ENCODE measurements at places on chromosomes 7 and 10.

- no peak for DNase-seq
Observed at GRCh38 chr7:94012746-94013145, 8.6 kb upstream of the BET1 start.

GRCh38 chr10:86786368-86786767, 29.9 kb downstream of the BMPR1A start:
- no peak for DNase-seq

GRCh38 chr10:62096256-62096933, 172.2 kb downstream of the RTKN2 start:
- DNase-seq = no peak

GRCh38 chr10:86757113-86757972, 924 bp downstream of the BMPR1A start:
- no peak for DNase-seq

DNA sequence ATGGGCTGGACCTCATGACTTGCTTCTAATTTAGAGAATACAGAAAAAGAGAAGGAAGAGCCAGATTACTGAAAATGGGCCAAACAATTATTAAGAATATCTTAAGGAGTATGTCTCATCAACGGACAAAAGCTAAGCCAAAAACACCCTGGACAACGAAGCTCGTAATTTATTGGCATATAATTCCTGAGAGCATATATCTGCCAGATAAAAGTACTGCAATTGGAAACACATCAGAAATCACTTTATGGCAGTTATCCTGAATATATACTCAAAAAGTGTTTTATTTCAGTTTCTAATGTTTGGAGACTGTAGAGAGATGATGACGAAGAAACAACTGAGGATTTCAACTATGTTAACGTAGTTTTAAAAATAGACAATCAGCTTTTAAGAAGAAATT, 211.8 kb downstream of the CSTF2T start:
- DNase-seq = no peak

- DNase-seq = no peak
Observed at GRCh38 chr7:111212857-111213523, 122.1 kb downstream of the LRRN3 start.

DNA sequence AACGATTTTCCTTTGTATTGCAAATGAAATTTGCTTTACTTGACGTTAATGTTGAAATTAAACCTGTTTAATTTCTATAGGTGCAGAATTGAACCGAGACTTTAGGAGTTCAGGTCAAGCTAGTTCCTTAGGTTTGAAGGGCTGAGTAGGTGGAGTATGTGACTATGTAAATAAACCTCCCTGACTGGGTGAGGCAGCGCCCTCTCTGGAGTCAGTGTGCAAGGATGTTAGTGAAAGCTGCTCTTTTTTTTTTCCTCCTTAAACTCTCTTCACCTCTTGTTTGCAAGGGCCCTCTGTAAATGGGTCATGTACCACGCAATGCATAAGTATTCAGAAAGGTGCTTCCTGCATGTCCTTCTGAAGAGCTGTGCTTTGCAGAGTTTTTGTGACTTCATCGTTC, 33.8 kb downstream of the GALNT17 start:
- no peak for DNase-seq

DNA sequence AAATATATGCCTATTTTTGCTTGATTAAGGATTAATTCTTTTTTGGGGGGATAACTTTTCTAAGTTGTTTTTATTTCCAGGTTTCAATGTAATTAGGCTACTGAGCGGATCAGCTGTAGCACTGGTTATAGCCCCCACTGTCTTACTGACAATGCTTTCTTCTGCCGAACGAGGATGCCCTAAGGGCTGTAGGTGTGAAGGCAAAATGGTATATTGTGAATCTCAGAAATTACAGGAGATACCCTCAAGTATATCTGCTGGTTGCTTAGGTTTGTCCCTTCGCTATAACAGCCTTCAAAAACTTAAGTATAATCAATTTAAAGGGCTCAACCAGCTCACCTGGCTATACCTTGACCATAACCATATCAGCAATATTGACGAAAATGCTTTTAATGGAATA, 1.0 kb downstream of the LRRTM3 start:
- DNase-seq = no peak

DNA sequence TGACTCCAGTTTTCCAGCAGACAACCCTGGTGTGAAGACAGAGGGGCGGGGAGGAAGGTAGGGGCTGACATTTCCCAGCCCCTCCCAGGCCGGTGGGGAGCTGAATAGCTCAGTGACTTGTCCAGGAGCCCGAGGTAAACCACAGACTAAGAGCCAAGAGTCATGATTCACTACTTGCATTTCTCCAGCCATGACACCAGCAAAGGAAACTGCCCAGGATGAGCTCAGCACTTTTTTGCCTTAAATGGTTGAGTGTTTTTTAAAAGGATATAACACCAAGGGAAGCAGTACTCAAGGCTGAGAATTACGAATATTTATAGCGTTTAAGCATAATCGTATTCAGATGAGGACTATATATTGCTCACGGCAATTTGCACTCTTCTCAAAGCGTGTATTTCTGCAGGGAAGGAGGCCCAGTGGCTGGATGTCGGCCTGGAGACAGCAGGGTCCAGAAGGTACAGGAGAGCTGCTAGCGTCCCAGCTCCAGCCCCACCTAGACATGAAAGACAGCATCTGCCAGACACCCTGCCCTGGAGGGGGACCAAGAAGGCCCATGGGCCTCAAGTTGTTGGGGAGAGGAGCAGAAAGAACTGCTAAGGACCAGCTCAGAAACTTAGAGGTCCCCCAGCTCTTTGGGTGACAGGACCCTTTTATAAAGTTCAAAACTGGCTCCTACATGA, 141.4 kb downstream of the GRID1 start:
- no peak for DNase-seq

- DNase-seq = no peak
Observed at GRCh38 chr10:118041316-118041715, 5.4 kb downstream of the RAB11FIP2 start.

DNA sequence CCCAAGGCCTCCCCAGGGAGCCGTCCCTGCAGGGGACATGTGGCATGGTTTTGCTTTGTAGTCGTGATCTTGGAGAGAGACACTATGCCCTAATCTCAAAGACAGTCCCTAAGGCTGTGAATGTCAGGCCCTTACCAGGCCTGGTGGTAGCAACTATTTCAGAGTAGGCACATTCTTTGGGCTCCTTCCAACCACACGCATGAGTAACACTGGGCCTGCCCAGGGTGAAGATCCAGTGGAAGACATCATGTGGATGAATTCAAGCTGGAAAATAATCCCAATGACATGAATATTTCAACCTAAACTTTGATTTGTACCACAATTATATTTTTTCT, 39.5 kb upstream of the INSIG1 start:
- DNase-seq = no peak

GRCh38 chr10:43461950-43462349, 25.0 kb downstream of the ZNF487 start:
- no peak for DNase-seq

DNA sequence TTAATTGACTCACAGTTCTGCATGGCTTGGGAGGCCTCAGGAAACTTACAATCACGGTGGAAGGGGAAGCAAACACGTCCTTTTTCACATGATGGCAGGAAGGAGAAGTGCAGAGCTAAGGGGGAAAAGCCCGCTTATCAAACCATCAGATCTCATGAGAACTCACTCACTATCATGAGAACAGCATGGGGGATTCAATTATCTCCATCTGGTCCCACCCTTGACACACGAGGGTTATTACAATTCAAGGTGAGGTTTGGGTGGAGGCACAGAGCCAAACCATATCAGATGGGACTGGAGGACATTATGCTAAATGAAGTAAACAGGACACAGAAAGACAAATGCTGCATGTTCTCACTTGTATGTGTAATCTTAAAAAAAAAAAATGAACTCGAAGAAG, 141.4 kb upstream of the HABP2 start:
- DNase-seq = no peak

DNA sequence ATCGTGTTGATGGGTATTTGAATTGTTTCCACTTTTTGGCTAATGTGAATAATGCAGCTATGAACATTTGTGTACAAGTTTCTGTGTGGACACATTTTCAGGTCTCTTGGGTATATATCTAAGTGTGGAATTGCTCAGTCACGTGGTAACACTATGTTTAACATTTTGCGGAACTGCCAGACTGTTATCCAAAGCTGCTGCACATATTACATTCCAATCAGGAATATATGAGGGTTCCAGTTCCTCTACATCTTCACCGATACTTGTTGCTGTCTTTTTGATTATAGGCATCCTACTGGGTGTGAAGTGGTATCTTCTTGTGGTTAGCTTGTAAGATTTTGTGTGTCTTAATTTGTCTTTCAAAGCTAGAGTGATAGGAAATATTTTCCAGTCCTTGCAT, 6.8 kb downstream of the PTPN12 start:
- no peak for DNase-seq

DNA sequence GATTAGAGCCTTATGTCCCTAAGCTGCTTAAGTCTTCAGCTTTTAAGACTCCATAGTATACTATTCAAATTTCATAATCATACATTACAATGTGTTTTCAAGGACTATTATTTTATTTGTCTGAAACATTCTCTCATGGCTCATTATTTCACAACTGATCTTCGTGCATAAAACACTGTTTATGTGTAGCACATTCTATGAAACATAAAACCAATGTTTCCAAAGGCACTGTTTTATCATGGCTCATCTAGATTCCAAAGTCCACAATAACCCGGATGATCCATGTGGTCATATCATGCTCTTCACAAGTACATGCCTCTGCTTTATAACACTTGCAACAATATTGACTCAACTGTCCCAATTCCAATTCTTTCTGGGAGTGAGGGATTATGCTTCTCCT, 806.1 kb downstream of the TNS3 start:
- no peak for DNase-seq

GRCh38 chr7:34776748-34777358, 118.8 kb downstream of the NPSR1 start:
- DNase-seq = no peak

DNA sequence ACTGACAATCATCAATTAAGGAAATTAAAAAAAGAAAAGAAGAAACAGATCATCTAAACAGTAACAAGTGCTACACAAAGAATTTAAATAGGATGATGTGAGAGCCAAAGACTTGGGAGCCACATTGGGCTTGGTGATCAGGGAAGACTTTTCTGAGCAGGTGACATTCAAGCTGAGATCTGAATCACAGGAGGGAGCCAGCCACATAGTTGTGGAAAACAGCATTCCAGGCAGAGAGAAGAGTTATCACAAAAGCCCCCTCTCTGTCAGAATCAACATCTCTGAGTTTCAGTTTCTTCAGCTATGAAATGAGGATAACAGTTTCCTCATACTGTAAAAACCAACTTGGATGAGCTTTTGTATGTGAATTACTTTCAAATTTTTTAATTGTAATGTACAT, 169.2 kb upstream of the PLXNA4 start:
- DNase-seq = no peak

DNA sequence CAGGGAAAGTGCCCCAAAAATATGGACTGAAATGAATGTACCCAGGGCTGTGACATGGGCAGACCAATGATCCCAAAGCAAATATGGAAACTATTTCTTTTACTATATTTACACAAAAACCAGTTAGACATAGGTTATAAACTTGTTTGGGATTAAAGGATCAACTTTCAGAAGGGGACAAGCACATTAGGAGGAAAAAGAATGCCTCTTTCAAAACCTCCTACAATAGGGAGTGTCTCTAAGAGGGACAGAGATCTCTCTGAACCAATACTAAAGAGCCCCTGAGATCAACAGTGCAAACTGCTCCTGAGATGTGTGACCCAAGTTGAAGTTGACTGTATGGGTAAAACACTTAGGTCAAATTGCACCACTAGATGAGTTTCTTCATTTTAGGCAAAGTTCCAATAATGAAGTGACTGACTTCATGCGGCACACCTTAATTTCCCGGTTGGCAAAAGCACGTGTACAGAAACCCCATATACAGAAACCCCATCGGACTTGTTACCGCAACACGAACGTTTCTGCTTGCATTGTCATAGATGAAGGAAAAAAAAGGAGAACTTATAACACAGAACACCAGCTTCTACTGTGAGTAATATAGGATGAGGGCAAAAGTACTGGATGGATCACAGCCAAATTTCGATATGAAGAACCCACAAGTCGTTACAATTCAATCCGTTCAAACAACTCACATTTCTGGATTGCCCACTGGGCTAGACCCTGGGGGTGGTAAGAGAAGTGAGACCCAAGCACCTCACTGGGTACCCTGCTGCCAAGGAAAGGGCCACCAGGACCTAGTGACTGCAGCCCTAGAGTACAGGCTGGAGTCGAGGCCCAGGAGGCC, 4.3 kb downstream of the SVIL start:
- no peak for DNase-seq
